ENCODE measurements at places on chromosomes 1 and 21.

DNA sequence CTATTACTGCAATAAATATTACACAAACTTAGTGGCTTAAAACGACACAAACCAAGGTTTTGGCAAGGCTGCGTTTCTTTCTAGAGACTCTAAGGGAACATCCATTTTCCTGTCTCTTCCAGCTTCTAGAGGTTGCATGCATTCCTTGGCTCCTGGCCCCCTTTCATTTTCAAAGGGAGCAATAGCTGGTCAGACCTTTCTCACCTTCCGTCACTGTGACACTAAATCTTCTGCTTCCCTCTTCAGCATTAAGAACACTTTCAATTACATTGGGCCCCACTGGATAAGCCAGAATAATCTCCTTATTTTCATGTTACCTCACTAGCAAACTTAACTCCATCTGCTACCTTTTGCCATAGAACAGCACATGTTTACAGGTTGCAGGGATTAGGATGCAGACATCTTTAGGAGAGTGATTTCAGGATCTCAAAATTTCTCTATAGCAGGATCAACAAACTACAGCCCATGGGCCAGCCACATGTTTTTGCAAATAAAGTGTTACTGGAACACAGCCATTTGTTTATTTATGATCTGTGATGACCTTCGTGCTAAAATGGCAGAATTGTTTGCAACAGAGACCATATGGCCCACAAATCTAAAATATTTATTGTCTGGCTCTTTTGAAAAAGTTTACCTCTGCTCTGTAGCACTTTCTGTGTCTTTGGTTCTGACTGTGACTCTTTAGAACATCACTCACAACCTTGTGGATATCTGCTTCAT is 221.5 kb upstream of the SGIP1 start:
- DNase-seq: no peak

- no peak for DNase-seq
Measured at GRCh38 chr1:101376121-101377083, 139.6 kb downstream of the S1PR1 start.

DNA sequence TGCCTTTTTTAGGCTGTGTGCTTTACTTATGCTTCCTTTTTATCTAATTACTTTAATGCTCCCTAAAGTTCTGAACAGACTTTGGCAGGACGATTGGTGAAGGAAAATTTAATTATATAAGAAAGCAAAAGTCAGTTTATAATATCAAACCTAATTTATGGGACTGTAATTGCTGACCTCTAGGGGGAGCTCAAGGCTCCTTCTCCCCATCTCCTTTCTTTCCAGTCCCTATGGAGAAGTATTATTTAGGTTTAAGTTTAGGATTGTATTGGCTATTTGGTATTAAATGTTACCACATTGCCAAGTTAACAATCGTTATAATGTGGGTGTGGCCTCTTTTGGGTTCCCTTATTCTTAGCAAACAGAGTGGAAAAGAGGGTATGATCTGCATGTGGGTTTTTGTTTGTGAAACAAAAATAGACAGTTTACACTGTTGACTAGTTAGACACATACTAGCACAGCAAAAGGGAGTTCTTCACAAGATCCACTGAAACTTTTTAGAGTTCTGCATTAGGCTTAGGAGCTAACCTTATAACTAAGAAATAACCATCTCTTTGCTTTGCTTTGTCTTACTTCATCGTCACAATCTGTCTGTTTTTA is 48.2 kb upstream of the TNFSF4 start:
- DNase-seq: no peak

- no peak for DNase-seq
Measured at GRCh38 chr1:7448986-7449385, 322.1 kb upstream of the VAMP3 start.

DNA sequence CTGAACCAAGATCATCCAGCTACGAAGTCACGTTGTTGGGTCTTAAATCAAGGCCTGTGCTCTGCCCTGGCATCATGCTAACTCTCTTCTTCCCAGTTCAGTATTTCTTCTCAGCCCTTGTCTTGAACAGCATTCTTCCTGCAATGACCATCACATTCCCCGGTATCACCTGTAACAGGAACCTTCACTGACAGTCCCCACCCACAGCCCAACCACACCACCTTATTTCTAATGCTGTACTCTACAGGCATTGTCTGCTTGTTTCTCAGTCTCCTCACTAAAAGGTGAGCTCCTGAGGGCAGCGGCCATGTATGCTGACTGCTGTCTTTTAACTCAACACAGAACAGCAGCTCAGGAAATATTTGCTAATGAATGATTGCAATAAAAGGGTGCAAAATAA is 54.0 kb downstream of the DAB1 start:
- DNase-seq: no peak
